ENCODE measurements at places on chromosomes 5 and 9.

DNA sequence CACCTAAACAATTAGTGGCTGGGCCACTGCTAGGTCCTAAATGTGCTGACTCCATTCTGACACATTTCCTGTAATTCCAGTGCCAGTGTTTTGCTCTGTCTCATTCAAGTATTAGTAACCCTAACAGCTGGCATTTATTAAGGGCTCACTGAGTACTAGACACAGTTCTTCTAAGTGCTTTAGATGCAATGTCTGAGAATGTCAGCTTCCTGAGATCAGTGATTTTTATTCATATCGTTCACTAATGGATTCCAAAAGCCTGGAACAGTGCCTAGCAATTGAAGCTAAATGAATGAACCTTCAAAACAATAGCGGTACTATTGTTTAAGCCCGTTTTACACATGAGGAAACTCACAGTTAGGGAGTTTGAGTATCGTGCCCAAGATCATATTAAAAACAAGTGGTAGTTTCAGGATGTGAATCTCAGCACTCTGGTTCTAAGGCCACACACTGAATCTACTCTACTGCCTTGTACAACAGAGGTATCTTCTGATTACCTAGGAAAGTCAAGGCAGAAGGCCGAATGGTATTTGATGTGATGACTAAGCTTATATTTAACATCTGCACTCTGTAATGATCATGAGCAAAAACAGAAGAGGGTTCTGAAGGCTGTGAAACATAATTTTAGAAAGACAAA, 304.0 kb downstream of the PJA2 start:
- no peak for DNase-seq

- DNase-seq, result no peak
Observed at GRCh38 chr5:171269717-171270116, 39.3 kb upstream of the TLX3 start.

GRCh38 chr9:28668158-28668557, 1094.9 kb upstream of the C9orf72 start:
- no peak for DNase-seq

- DNase-seq, result no peak
Observed at GRCh38 chr9:126564128-126564527, 49.6 kb upstream of the LMX1B start.

DNA sequence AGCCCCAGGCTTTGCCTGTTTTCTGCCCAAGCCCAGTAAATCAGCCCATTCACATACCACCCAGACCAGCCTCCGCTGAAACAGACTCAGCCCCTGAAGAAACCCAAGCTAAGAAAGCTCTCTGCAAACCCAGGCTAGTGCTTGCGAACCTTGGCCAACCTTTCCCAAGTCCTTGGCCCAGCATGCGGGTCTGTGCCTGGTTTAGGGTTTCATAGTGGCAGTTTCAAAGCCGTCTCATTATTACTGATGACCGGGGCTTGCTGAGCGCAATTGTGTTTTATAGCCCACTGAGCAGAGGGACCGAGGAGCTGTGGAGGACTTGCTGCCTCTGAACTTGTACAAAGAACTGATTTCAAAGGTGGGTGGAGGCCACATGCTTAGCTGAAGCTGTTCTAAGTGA, 584.3 kb downstream of the BNC2 start:
- DNase-seq, result no peak

- no peak for DNase-seq
Observed at GRCh38 chr5:86330736-86331135, 287.0 kb upstream of the COX7C start.

- DNase-seq, result no peak
Observed at GRCh38 chr5:125659316-125660023, 763.7 kb upstream of the GRAMD2B start.

DNA sequence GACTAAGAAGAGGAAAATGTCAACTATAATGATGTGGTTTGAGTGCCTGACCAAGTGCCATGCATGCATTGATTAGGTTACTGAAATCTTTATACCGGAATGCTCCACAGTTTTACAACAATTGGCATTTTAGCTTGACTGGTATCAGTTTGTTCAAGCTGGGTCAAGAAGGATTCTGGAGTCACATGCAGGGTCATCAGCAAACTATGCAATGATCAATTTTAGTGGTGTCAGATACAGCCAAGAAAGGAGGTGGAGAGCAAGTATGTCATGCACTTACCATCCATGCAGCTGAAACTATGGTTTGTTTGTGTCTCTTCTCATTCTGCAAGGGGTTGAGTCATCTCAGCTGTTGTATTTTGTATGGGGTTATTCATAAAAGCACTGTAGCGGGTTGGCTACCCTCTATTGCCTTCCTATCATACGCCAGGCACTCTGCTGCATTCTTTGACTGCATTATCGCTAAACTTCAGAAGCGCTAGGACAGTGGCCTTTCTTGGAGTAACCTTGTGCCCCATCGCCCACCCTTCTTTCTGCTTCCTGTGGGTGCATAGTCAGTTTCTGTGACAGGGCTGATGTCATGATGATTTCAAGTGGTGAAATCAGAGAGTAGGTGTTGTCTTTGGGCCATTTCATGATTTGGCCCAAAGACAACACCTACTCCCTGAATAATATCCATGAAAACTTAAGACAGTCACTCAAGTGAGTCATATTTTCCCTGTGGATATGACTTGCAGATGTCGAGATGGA, 145.4 kb downstream of the MTX3 start:
- DNase-seq, result no peak

- no peak for DNase-seq
Observed at GRCh38 chr5:17105744-17106418, 111.5 kb upstream of the BASP1 start.

- no peak for DNase-seq
Observed at GRCh38 chr5:132688536-132689339, 14.9 kb downstream of the IL4 start.

GRCh38 chr5:127660047-127660733, 11.3 kb downstream of the CTXN3 start:
- DNase-seq, result no peak

DNA sequence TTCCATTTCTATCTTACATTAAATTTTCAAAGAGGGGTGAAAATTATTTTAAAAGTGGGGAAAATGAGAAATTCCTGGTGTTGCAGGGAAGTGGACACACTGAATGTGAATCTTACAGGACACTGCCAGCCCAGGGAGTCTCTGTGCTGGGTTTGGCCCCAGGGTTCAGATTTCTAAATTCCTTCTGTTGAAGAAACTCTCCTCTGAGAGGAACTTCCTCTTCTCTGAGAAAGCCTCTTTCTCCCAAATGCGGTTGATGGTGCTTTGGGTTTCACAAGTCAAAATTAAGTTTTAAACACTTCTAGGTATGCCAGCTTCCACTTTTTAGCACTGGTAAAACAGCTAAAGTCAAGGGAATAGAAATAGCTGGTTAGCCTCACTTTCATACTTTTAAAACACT, 317.9 kb upstream of the ITGA1 start:
- DNase-seq, result no peak

GRCh38 chr9:93005876-93006275, 52.6 kb upstream of the SUSD3 start:
- DNase-seq, result no peak

GRCh38 chr5:124527220-124527991, 219.0 kb downstream of the ZNF608 start:
- no peak for DNase-seq

- no peak for DNase-seq
Observed at GRCh38 chr9:72305707-72306106, 59.3 kb downstream of the ZFAND5 start.

DNA sequence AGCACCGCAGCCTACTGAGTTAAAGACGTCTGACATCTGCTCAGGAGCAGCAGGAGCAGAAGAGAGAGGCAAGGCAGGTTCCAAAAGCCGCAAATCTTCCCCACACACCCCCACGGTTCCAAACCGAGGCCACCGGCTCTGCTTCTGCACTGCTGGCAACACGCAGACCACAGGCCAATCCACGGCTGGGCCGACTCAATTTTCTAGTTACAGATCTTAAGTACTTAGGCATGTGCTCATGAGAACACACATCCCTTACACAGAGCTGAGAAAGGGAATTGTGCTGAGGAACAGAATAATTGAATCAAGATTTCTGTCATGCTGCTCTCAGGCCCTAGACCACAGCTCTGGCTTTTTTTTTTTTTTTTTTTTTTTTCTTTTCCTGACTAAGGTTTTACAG, 32.6 kb downstream of the PAX5 start:
- DNase-seq, result no peak

GRCh38 chr5:54859316-54859715, 126.1 kb downstream of the ESM1 start:
- no peak for DNase-seq

DNA sequence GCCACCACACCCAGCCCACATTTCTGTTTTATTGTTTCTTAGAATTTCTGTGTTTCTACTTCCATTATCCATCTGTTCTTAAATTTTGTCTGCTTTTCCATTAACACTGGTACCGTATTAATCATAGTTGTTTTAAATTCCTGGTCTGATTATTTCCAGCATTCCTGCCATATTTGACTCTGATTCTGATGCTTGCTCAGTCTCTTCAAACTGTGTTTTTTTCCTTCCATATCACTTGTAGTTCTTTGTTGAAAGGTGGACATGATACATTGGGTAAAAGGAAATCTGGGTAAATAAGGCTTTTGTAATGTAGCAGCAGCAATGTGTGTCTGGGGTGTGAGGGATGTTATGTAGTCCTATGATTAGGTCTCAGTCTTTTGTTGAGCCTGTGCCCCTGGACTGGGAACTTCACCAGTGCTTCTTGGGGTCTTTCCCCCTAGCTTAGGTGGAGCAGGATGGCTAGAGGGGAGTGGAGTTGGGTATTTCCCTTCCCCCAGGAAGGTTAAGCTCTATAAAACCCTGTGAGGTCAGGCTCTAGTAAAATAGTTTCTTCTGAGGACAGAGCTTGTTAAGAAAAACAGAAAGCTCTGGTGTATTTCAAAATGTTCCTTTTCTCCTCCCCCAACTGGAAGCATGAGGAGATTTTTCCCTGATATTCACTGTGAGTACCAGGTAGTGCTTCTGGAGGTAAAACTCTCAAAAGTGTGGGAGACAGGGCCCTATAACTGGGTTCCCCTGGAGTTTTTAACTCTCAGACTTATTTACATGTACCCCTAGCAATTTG, 10.1 kb upstream of the TMOD1 start:
- no peak for DNase-seq

GRCh38 chr5:167967494-167968177, 323.8 kb upstream of the WWC1 start:
- DNase-seq, result no peak

DNA sequence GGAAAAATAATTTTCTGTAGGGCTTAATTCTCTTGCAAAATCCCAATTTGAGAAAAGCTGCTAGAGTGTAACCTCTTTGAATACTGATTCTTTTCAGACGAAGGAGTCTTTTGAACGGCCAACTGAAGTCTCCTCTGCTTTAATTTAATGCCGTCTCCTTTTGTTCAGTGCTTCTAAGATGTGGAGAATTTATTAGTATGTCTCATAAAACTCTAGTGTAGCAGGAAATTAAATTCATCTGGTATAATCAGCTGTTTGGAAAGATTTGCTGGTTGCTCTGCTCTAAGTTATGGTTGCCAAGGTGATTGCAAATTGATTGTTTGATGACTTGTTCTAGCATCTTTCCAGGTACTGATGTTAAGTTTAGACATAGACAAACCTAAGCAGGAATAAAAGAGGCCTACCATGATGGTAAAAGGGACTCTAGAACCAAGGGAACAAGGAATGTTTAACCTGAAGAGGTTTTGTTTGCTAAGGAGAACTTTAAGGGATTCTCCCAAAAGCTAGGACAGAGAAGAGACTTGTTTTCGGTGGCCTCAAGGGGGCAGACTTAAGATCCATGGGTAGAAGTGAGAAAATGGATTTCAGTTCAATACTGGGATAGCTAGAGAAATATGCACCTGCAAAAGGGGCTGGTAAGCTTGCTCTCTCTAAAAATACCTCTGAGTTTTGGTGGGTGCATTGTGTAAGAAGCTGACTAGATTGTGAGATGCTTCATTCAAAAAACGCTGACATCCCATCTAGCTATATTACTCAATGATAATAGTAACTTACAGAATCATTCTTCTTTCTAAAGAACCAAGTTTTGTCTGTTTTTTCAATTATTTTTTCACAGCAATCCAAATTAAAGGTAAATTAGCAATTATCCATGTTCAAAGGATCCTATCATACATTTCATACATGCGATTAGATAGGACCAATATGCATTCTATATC, 5.7 kb upstream of the ADRB2 start:
- DNase-seq, result no peak

GRCh38 chr5:166594567-166594966, 1696.9 kb upstream of the WWC1 start:
- DNase-seq, result no peak

DNA sequence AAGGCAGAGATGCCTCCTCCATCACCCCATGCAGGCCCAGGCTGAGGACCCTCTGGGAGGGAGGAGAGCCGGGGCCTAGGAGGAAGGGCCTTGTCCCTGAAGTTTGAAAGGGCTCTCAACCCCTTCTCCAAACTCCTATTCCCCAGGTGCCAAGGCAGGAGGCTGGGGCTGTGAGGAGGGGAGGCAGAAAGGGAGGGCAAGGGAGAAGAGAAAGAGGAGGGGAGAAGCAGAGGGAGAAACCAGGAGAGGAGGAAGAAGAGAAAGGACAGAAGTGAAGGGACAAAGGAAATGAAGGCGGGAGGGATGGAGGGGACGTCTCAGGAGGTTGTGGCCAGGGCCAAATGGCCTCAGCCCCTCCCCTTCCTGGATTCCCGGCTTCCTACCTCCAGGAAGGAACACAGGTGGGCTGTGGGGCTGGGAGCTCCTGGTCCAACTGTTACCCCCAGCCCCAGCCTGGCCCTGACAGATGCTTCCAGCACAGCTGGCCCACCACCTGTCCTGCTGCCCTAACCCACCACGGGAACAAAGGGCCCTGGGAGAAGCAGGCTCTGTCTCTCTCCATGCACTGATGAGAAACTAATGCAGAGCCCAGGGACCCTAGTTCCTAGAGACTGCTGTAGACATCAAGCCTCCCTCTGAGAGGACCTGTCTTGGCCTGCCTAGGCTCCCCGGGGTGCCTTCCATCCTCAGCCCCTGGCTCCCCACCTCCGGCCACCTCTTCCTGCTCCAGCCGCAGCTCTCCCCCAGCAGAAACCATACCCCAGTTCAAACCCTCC, 3.5 kb downstream of the DBN1 start:
- peak; percentile 35 for DNase-seq

GRCh38 chr5:72294473-72294872, 25.6 kb downstream of the MRPS27 start:
- DNase-seq, result no peak

- no peak for DNase-seq
Observed at GRCh38 chr9:83267741-83268140, 204.8 kb upstream of the RASEF start.

DNA sequence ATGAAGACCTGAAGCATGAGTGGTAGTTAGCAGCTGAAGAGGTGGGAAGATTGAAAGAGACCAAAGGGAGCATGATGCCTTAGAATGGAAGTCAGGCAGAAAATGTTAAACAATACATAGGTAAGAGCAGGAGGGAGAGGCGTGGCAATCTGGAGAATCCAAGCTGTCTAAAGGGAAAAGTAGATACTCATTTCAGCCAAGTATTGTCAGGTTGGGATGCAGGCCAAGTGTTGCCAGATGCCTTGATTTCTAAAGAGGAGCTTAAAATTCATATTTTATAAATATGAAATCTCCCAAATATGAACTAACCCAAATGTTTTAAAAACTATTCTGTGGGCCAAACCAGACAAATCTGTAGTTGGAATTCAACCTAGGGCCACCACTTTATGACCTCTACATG, 4.2 kb downstream of the PAM start:
- no peak for DNase-seq

Data from NCI-H146 (cell line).